ENCODE measurements at places on chromosomes 6 and 20.

DNA sequence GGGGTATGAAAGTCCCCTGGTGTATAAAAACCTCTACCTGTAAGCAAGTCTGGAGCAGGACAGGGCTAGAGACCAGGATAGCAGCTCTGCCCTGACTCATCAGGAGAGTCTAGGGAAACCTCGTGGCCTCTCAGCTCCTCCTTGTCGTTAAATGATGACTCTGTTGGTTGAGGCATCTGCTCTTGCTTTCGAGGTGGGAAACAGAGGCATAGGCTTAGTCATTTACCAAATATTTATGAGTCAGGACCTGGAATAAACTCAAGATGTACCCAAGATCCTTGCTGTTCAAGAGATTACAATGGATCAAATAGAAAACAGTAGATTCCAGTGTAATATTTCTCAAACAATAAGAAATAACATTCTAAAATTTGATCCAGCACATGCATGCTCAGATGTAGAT, 5.5 kb downstream of the MANBAL start:
- DNase-seq, result no peak

GRCh38 chr6:4395386-4395785, 260.0 kb upstream of the ECI2 start:
- no peak for DNase-seq

- DNase-seq, result no peak
Measured at GRCh38 chr6:158714706-158715105, 64.9 kb downstream of the SYTL3 start.

DNA sequence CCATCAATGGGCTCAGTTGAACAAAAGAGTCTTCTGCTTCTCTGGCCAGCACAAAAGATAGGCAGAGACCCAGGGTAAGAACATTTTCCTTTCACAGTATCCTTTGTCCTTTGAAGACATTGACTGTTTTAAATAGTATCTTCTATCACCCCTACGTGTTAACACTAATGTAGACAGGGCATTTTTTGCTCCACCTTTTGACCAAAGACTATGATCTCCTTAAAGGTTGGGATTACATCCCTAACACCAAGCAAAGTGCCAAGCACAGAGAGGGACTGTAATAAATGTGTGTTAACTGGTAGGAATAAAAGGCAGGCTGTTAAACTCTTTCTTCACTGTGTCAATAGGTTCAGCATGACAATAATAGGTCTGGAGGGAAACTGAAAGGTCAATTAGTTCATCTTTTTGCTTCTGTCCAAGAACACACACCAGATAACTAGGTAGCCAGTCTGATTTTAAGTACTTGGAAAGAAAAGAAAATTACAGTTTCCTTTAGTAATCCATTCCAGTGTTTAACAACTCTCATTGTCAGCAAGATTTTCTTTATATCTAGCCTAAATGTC, 63.6 kb upstream of the NOX3 start:
- DNase-seq, result no peak

DNA sequence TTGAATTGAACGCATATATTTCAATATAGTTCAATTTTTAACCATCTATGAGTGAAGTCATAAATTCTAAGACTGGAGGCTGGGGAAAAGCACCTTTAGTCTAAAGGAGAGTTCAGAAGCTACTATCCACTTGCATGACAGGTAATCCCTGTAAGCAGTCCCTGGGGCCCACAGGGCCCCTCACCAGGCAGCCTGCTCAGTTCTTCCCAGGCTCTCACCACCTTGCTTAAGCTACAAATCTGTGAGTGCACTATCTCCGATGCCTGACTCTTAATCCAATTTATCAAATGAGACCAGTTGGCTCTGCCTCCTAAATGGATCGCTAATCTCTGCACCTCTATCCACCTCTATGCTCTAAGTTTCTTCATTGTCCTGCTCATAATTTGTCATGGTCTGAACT, 413.8 kb downstream of the PTPRT start:
- DNase-seq, result no peak

GRCh38 chr6:131923356-131923755, 27.8 kb downstream of the CCN2 start:
- DNase-seq, result peak; percentile 33

DNA sequence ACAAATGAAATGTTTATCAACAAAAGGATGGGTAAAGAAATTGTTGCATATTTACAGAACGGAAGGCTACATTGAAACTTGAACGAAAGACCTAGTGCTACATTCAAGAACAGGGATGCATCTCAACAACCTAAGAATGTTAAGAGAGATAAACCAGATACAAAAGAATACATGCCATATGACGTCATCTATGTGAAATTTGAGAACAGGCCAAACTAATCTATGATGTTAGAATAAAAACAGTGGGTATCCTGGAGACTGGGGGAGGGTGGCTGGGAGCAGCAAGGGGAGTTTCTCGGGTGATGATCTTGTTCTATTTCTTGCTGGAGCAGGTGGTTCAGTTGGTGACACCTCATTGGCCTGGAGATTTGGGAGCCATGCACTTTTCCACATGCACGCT, 81.5 kb downstream of the SULF2 start:
- DNase-seq, result no peak

GRCh38 chr6:1481286-1481685, 91.9 kb downstream of the FOXF2 start:
- no peak for DNase-seq

DNA sequence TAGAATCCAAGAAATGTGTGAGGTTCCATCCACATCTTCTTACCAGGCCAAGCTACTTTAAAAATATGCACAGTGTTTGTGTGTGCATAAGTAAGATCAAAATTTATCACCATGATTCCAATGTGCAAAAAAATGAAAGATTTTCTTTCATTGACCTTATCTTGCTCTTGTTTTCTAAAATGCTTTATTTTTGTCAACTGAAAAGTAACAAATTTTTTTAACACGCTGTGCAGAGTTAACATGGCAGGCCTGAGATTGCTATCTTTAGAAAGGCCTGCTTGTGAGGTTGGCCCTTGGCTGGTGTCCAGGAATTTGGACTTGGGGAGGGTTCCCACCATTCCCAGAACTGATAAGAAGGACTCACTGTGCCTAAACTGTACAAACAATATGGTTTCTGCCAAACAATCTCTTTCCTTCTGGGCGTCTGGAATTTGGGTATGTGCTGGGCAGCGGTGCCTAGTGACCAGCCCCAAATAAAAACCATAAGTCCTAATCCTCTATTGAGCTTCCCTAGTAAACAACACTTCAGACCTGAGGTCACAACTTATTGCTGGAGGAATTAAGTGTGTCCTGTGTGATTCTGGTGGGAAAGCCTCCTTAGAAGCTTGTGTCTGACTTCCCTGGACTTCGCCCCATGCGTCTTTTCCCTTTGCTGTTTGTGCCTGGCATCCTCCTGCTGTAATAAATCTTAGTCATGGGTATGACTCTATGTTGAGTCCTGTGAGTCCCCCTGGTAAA, 19.8 kb upstream of the MYLIP start:
- DNase-seq, result no peak

DNA sequence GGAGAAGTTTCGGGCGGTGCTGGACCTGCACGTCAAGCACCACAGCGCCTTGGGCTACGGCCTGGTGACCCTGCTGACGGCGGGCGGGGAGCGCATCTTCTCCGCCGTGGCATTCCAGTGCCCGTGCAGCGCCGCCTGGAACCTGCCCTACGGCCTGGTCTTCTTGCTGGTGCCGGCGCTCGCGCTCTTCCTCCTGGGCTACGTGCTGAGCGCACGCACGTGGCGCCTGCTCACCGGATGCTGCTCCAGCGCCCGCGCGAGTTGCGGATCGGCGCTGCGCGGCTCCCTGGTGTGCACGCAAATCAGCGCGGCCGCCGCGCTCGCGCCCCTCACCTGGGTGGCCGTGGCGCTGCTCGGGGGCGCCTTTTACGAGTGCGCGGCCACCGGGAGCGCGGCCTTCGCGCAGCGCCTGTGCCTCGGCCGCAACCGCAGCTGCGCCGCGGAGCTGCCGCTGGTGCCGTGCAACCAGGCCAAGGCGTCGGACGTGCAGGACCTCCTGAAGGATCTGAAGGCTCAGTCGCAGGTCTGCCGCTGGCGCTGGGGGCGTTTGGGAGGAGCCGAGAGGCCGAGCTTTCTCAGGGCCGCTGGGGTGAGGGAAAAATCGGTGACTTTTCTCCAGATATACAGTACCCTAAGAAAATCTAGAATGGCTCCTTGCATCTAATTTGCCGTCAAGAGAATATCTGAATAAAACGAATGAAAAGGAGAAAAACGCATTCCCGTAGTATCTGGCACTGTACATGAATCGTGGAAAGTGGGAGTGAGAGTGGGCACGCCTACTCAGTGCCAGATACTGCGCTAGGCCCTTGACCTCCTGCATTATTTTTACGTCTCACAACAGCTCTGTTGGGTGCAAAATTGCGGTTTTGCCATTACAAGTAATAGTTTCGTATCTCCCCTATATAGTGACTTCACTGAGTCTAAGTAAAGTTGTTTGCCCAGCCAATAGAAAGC, 1.0 kb downstream of the CALHM6 start:
- DNase-seq, result peak; percentile 26

GRCh38 chr20:19867940-19868371, 109.9 kb downstream of the RIN2 start:
- DNase-seq, result no peak

GRCh38 chr20:38412877-38413577, 22.1 kb downstream of the SNHG17 start:
- no peak for DNase-seq

DNA sequence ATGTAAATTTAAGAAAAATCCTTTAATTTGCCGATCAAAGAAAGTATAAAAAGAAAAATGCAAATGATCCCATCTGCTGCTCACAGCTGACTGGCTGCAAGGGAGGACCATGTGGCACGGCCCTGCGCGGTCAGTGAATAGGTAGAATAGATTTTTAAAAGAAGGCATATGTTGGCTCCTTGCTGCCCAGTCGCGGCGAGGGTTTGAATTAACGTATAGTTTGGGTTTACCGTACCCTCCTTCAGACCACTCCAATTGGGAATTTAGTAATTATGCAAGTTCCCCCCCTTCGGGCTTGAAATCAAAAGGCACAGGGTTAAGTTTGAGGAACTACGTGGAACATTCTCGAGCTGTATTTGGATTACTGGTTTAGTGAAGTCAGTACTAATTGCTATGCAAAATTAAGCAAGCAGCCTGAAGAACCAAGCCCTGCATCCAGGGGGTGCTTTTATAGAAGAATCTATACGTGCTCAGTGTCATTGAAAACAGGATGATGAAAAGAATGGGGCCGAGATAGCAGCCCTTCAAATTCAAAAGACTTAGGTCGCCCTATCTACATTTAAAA, 1.1 kb upstream of the BEND3 start:
- no peak for DNase-seq

- no peak for DNase-seq
Measured at GRCh38 chr6:67544851-67545452, 1090.1 kb upstream of the ADGRB3 start.

GRCh38 chr6:7180751-7181150, 73.0 kb downstream of the RREB1 start:
- no peak for DNase-seq

- no peak for DNase-seq
Measured at GRCh38 chr20:13813910-13814309, 29.1 kb downstream of the NDUFAF5 start.

DNA sequence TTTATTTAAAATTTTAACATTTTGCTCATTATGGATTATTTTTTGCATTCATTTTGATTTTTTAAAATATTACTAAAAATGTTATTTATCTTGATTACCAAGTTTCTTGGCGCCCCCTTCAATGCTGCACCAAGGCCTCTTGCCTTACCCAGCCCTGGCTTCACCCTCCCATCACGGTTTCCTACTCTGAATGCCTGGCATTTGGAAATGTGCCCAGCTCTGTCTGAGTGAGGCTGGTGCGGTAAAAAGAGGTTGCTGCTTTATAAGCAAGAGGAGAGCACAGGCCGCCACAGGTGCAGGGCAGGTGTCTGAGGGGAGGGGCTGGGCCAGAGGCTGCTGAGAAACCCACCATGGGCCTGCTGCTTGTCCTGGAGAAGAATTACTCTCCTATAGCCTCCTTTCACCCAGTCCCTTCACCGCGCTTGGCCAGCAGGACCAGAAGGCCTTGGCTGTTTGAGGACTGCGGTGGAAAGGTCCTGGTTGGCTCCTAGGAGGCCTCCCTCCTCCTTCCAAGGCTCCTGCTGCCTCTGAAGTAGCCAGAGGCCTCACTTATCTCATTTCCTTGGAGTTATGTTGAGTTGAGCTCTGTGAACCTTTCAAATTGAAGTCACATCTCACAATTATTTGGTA, 62.6 kb downstream of the BANF2 start:
- no peak for DNase-seq

- no peak for DNase-seq
Measured at GRCh38 chr20:13221673-13222318, 722 bp downstream of the ISM1 start.

DNA sequence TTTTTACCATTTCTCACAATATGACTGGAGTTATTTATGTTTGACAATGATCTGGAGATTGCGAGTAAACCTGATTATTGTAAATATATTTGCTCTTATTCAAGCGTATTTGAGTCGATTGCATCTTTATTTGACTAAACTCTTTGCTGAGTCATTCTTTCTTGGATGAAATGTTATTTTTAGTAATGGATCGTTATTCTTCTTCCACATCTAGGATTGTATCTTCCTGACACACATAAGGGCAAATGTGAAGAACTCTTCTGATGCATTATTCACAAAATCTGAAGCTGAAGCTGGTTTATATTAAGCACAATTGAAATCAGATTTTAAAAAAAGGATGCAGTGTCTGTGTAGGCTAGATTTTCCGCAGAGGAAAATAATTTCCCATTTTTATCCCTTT, 68.2 kb downstream of the SEL1L2 start:
- no peak for DNase-seq

DNA sequence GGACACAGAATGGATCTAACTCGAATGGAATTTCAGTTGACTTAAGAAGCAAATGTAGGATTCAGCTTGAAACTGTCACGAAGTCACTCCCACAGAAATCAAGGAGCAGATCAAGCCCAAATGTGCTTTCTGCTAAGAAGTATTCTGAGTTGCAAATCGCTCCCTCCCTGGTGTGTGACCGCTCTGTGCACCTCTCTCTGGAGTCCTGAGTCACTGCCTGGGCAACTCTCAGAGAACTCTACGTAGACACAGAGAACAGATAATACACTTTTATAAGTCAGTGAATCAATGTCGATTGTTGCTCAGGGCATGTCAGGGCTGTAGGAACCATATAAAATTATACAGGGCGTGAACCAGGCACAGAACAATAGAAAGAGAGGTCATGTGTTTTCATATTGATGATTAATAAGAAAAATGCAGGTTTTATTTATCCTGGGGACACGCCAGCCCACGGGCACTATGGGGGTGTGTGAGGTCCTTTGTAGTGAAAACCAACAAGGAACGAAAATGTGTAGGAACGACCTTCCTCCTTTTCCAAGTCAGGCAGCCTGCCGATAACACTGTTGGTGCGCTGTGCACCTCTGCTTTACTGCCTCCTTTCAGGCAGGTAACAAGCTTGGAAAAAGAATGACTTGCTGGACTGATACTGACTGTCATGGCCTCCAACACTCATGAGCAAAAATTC, 248.1 kb upstream of the FOXQ1 start:
- no peak for DNase-seq

GRCh38 chr20:34701405-34702085, 2.6 kb upstream of the TP53INP2 start:
- DNase-seq, result no peak
